Dermis microvascular lymphatic vessel endothelial cell (primary cell): ENCODE measurements at places on chromosomes 13 and 19. TPM values are rescaled to one million over a fixed set of nuclear protein-coding genes. Genes with fewer than 3 reads are reported as not detected.

Gene SRRM5
- total RNA-seq, result under 0.01 TPM in 1 of 2 replicates, not detected in the other

Gene GNA15
- 0.13 and 0.63 TPM in 2 replicates for total RNA-seq

Gene LPAR6
- total RNA-seq, result 22.0 and 22.4 TPM in 2 replicates

Gene DCT
- total RNA-seq, result not detected in 2 replicates

Gene TNNT1
- total RNA-seq, result 0.51 and 1.7 TPM in 2 replicates

Gene MBD3
- total RNA-seq, result 75.7 and 105 TPM in 2 replicates

Gene RNF113B
- total RNA-seq, result not detected in 2 replicates

Gene ZNF229
- total RNA-seq, result 5.8 and 5.9 TPM in 2 replicates

Gene SBSN
- not detected in 2 replicates for total RNA-seq

Gene CYP2A7
- not detected in 2 replicates for total RNA-seq

Gene ZNF221
- total RNA-seq, result 3.2 and 4.4 TPM in 2 replicates

Gene CD33
- under 0.01 TPM in 1 of 2 replicates, not detected in the other for total RNA-seq

Gene KLK13
- not detected in 2 replicates for total RNA-seq

Gene SNAPC2
- 5.1 and 5.8 TPM in 2 replicates for total RNA-seq

Gene C19orf85
- total RNA-seq, result not detected in 2 replicates

Gene TMEM59L
- under 0.01 TPM in 1 of 2 replicates, not detected in the other for total RNA-seq

Gene PRODH2
- total RNA-seq, result not detected in 2 replicates

Gene FEM1A
- 11.6 and 16.9 TPM in 2 replicates for total RNA-seq

Gene ZNF813
- 2.7 and 6.2 TPM in 2 replicates for total RNA-seq

Gene AMH
- 0.64 and 1.8 TPM in 2 replicates for total RNA-seq

Gene CGB3
- not detected in 2 replicates for total RNA-seq

Gene TIMM29
- total RNA-seq, result 29.5 and 35.5 TPM in 2 replicates

Gene TMEM161A
- total RNA-seq, result 11.3 and 20.5 TPM in 2 replicates

Gene AKAP8L
- total RNA-seq, result 33.0 and 41.5 TPM in 2 replicates

Gene FLT3
- not detected in 2 replicates for total RNA-seq

Gene LGALS14
- total RNA-seq, result not detected in 2 replicates

Gene CEACAM8
- total RNA-seq, result not detected in 2 replicates

Gene GJB2
- total RNA-seq, result not detected in 2 replicates

Gene THSD8
- not detected in 2 replicates for total RNA-seq

Gene TNNI3
- total RNA-seq, result not detected in 2 replicates

Gene F2RL3
- total RNA-seq, result 2.6 and 13.9 TPM in 2 replicates

Gene PEX11G
- 1.8 and 2.3 TPM in 2 replicates for total RNA-seq

Gene MAB21L1
- total RNA-seq, result not detected in 2 replicates

Gene SOX21
- 0.39 and 3.2 TPM in 2 replicates for total RNA-seq

Gene PDE4C
- total RNA-seq, result under 0.01 and 0.13 TPM in 2 replicates

Gene GJB6
- total RNA-seq, result not detected in 2 replicates

Gene OR7C1
- total RNA-seq, result not detected in 2 replicates

Gene CRX
- not detected in 2 replicates for total RNA-seq
